ENCODE measurements at places on chromosomes 2 and 18.

DNA sequence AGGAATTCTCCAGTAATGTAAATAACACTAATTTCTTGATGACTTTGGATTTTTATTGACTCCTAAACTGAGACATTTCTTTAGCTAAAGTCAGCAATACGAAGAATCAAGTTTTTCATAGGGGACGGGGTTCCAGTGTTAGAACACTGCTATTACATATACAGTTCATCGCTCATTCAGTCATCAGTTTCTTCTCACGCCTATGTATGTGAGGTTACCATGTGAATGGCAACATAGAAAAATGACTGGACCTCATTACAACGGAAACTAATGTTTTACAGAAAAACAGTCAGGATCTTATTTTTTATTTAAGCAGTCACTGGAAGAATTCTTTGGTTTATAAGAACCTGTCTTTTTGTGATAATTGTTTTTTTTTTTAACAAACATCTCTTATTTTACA is 56.4 kb downstream of the THADA start:
- no peak for DNase-seq

GRCh38 chr2:55993685-55994084 is 70.1 kb upstream of the EFEMP1 start:
- no peak for DNase-seq

- DNase-seq, result no peak
Measured at GRCh38 chr18:59733421-59733820, 36.2 kb upstream of the CCBE1 start.

DNA sequence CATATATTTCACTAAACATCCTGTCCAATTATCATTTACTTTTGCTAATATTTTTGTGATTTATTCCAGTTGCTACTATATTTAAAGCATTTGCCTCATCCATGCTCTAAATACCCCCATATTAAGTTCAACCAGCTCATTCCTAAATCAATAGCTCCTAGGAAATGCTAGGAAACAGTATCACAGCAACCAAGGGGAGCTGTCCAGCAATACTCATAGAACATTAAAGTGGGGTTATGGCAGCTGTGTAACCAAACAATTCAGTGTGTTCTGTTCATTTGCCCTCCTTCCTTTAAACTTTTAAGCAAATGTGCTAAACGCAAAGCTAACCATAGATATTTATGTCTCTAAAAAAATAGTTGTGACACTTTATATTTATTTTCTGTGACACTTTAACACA is 41.1 kb downstream of the ACVR1C start:
- no peak for DNase-seq

GRCh38 chr2:149146876-149147275 is 108.4 kb downstream of the LYPD6B start:
- no peak for DNase-seq

DNA sequence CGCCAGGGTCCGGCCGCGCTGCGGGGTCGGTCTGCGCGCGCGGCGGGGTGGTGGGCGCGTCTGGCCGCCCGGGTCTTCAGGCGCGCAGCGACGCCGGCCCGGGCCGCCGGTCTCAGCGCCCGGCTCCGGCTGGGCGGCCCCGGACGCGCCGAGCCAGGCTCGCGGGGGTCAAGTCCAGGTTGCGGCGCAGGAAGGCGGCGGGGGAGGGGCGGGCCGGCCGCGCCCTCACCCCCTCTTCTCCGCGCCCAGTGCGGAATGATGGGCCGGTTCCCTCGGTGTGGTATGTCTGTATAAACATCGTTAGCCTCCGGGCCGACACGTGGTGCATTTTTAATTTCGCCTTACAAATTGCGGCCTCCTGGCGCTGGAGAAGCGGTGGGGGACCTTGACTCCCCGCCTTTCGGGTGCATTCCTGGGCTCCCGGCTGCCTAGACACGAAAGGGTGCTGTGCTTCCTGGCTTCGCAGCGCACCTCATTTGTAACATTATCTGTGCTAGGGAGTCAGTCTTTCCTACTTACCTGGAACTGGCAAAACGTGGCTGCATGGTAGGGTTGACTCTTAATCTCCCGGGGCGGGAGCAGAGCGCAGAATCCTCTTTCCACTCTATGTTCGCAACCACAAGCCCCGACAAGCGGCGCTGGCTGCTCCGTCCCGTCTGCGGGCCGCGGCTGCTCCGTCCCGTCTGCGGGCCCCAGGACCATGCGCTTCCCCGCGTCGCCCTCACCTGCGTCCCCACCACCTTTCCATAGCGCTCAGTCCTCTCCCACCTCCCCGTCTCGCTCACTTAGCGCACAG is 69.0 kb downstream of the CTAGE1 start:
- peak; percentile 78 for DNase-seq

- DNase-seq, result no peak
Measured at GRCh38 chr18:21486905-21487437, 113.5 kb downstream of the ESCO1 start.

GRCh38 chr2:235715601-235716000 is 221.8 kb downstream of the AGAP1 start:
- no peak for DNase-seq

GRCh38 chr2:72932045-72932740 is 14.9 kb downstream of the EMX1 start:
- DNase-seq, result no peak

GRCh38 chr2:45412754-45413379 is 198.2 kb downstream of the SRBD1 start:
- DNase-seq, result no peak

GRCh38 chr2:121064186-121064585 is 220.8 kb downstream of the TFCP2L1 start:
- no peak for DNase-seq

DNA sequence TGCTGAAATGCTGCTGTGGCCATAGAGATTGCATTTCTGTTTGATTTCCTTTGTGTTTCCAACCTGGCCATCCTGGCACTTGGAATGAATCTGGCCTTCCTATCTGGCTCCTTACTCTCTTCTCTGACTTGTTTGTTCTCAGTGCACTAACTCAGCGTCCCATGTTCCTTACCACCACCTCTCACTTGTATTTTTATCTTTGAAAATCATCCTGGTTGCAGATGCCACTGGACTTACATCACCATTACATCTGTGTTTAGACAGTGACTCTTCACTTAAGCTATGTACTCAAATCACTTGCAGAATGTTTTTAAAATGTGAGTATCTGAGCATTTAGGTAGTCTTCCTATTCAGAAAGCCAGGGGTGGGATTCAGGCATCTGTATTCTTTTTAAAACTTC is 239.5 kb downstream of the WDR7 start:
- DNase-seq, result no peak

DNA sequence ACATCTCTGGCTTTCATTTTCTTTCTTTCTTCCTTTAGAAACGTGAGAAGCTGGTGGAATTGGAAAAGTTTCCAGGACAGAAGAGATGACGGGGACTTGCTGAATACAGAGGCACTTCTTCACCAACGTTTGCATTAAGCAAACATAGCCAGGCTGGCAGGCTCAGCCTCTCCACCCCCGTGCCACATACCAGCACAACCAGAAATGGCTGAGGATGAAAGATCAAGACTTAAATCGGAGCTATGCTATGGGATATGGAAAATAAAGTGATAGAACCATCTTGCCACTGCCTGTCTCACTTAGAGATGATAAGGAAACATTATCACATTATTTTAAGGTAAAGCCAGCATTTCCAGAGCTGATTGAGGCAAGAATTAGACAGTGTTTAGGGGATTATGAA is 483.3 kb downstream of the BCL11A start:
- no peak for DNase-seq

DNA sequence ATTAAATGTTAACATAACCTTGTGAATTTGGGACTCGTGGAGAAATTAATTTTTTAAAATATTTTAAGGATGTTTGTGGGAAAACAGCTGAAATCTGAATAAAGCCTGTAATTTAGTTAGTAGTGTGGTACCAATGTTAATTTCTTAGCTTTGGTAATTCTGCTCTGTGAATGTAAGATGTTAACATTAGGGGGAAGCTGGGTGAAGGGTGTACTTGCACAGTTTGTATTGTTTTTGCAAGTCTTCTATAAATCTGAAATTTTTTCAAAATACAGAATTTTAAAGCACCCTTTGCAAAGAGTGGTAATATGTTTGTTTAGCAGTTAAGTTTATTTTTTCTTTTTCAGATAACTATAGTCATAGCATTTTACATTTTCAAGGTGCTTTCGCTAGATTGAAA is 4.5 kb downstream of the PTPRM start:
- DNase-seq, result no peak

- DNase-seq, result no peak
Measured at GRCh38 chr18:78006006-78006773, 756.5 kb downstream of the GALR1 start.

- DNase-seq, result peak; percentile 57
Measured at GRCh38 chr2:31322371-31322770, 88.4 kb downstream of the EHD3 start.

DNA sequence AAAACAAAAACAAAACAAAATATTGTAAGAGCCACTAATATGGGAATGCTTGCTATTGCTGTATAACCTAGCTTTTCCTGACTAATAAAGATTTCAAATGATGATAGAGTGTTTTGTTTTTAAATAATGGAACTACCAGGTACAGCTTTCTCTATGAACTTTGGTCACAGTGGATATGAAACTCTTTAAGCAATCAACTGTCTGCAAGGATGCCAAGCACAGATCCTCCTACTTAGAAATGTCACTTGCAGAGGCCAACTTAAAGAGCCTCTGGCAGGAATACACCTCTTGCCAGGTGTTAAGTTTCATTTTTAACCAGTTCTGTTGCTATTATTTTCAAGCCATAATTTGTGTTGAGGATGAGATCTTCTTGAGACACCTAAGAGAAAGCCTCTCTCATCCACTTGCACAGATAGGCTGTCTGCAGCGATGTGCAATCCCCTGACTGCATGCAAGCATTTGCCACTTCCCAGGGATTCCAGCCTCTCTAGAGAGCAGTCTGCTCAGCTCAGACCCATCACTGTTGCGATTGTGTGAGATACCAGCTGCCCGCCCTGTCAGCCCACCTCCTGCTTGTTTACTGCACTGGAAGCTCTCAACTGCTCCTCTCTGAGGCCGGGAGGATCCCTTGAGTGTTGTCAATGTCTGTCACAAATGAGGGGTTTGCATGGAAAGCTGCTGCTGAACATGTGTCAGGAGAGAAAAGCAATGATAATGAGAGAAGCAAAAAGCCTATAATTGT is 86.1 kb upstream of the SCG2 start:
- no peak for DNase-seq

DNA sequence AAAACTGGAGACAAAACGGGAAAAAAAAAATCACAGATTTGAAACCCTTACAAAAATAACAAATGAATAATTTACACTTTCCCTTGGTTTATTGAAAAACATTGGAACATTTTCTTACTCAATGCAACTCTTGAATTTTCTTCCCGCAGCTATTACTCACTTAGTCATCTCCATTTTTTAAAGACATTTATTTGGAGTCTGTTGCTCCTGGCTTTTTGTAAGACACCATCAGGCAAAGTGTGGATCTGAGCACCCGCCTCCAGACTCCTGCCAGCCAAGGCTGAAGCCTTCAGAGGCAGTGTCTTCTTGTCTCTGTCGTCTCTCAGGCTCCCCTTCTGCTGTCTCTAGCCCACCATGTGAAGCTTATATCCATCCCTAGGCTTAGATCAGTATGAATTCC is 46.2 kb downstream of the TRIB2 start:
- DNase-seq, result no peak

DNA sequence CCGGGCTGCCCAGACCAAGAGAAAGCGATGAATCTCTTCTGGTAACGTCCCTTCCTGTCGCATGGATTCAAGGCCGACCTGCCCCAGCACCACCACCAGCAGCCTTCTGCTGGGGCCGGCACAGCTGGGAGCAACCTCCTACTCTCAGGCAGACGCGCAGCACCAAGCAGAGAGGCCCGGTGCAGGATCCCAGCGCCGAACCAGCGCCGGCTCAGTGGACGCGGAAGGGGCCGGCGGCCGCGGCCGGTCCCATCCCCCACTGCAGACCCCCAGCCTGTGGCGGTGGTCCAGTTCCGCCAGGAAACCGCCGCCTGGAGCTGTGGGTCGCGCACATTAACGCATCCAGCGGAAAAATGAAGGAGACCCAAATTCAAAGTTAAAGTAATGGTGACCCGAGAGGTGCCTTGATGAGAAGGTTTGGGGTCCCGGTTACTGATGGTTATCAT is 525 bp upstream of the MAL start:
- no peak for DNase-seq

GRCh38 chr2:239114119-239114581 is 266.3 kb downstream of the TWIST2 start:
- no peak for DNase-seq

DNA sequence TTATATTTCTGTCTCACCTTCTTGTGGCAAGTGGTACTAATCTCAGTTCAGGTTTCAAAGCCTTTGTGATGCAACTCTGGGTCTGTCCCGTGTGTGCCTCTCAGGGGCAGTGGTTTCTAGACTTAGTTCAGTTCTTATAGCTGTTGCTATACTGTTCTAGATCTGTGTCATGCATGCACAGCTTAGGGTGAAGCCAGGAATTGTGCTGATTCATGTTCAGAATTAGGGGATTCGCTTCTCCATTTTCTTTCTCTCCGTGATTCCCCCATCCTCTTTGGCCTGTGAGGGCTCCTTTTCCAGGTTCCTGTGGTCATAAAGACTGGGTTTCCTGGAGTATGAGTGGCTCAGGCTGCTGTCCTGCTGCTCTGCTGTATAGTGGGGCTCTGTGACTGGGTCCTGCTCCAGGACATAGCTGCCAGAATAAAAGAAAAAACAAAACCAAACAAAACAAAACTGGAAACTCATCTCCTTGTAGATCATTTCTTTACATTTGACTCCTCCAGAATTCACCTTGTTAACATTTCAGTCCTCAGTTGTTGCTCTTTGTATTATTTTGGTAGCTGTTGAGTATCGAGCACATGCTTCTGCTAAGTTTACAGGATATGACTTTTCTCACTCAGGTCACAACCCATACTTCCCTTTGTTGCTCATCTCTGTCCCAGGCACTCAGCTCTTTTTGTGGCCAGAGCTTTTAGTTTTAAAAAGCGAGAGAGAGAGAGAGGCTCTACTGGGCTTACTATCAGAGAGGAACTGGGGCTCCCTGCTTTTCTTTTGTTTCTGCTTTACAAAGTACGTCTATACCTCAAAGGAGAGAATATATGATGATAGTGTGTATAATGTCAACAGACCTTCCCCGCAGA is 34.2 kb downstream of the CERS6 start:
- no peak for DNase-seq

GRCh38 chr2:40240070-40240469 is 211.8 kb downstream of the SLC8A1 start:
- DNase-seq, result peak; percentile 91

DNA sequence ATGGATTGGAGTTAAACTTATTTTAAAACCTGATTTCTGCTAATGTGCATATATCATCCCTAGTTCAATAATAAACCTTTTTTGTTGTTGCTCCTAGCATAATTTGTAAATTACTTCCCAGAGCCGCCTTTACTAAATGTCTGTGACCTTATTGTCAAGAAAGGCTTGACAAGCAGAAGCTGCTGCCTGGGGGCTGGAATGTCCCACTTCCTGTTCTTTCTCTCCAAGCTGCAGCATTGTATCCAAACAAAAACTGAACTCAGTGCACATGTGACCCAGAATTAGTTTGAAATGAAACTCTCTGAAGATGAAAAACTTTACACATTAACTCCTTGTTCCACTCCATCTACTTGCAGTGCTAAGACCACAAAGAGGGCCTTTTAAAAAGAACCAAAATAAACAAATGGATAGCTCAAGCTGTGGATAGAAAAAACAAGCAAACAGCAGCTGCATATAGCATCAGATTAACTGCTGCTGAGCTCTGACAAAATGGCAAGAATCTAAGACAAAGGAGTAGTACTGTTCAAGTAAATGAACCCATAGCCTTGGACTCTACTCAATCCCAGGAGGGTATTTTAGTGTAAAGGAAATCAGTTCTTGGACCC is 99.8 kb upstream of the NEUROD1 start:
- peak; percentile 14 for DNase-seq
